ENCODE measurements at places on chromosomes 6 and 20.
A peak's percentile ranks its signal among the peaks of the same experiment; 100 is the strongest.

- no peak for DNase-seq
Measured at GRCh38 chr6:145271577-145271976, 463.7 kb downstream of the EPM2A start.

DNA sequence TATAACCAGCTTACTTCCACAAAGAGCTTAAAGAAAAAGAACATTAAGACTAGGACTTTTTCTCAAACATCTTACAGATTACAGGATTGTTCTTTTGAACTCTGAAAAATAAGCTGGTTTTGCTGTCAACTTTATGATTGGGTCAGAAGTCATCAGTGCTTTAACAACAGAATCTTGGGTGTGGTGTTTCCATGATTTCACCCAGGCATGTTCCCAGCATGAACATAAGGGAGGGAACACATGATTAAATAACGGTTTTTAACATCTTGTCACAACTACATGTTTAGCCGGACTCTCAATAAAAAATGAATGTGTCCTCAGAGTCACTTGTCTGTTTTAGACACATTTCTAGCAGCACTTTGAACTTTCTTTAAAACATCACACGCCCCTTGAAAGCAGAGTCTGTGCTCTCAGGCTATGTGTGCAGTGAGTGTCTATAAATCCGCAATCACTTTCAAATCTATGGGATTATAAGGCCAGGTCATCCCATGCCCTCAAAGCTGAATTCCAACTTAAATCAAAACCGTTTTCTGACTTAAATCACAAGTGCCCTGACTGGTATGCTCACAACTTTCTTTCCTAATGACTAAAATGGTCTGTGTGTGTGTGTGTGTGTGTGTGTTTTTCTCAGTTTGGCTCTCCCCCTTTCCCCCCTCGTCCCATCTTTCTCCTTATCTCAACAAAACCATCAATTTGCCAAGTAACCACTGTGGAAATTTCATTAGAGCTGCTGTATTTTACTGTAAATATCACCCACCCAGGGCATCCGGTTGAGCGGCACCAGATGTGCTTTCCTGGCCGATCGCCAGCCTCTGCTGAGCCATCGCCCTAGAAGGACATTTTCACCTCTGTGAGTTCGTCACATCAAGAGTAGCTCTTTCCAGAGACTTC is 216.8 kb upstream of the DTNBP1 start:
- DNase-seq: peak; percentile 56

GRCh38 chr6:159232106-159232645 is 63.0 kb downstream of the FNDC1 start:
- no peak for DNase-seq

GRCh38 chr6:150152891-150153876 is 10.3 kb downstream of the PPP1R14C start:
- no peak for DNase-seq

DNA sequence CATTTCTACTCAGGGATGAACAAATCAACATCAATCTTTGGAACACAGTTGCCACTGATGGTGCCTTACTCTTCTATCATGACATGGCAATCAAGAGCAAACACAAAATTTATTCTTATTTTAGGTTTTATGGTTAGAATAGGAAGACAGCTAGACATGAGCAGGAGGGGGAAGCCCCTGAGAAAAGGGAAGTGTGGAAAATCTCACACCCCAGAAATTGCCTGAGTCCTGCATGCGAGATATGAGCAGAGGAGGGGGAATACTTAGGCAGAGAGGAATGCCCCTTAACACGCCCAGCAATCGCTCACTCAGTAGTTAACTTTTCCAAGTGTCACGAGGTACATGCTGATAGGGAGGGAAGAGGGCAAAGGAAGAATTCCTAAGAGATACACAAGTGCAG is 79.3 kb downstream of the PLG start:
- DNase-seq: no peak

DNA sequence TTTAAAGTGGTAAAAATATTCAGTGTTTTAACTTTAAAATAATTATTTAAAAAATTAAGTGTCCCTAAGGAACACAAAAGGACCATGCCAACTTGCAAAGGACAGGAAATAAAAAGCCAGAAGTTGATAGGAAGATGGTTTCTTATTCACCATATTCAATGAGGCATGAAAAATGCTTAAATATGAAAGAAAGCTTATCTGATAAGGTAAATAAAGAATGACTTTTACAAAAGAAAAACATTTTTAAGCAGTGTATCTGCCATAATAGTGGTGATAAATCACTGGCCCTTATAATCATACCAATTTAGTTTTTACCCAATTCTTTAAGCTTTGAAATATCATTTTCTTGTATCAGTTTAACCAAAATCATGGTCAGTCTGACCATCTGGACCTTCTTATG is 33.5 kb upstream of the POPDC3 start:
- DNase-seq: no peak

DNA sequence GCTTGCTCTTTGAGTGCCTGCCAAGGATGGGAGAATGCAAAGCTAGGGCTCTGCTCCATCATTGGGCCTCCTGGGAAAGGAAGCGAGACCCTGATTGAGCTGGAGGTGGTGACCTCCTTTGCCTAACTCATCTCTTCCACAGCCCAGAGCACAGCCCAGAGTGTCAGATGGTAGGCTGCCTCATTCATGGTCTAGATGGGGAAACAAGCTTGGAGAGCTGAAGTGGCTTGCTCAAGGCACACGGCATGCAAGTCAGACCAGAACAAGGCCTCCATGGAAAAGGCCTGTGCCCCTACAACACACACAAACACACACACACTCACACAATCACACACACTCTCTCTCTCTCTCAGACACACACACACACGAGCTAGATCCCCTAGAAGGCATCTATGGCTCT is 17.5 kb downstream of the TGM3 start:
- no peak for DNase-seq

GRCh38 chr20:20571068-20571780 is 141.2 kb downstream of the RALGAPA2 start:
- no peak for DNase-seq

DNA sequence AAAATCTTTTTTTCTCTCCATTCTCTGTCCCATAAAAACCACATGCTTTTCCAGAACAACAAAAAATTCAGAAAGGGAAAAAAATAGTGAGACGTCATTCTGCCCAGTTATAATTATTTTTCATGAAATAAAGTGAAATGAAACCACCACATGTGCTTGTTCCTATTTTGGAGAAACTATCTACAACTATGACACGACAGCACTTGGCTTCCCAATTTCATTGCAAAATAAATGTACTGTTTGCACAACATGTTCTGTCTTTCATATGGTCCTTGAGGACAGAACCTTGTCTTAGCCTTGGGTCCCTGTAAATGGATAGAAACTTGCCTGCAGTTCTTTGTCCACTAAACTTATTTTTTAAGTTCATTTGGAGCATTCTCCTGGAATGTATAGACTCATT is 5.6 kb upstream of the MAN1A1 start:
- DNase-seq: no peak

DNA sequence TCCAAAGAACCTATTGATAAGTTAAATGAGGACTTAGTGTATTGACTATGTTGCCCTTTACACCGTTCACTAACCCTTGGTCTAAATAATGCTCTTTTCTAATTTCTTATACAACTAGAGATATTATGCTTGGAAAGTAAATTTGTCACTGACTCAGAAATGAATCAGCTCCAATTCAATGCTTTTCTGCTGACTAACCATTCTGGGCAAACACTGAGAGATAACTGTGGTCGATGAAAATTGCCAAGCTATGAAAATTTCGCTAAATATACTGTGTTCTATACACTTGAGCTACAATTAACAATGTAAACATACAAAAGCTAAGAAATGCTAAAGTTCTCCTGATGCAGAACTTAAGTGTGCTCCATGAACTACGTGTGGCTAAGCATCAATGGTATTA is 23.1 kb upstream of the FBXO9 start:
- no peak for DNase-seq

- DNase-seq: no peak
Measured at GRCh38 chr20:24890286-24890685, 58.8 kb upstream of the CST7 start.

GRCh38 chr20:32538526-32538939 is 46.6 kb downstream of the NOL4L start:
- DNase-seq: no peak

GRCh38 chr6:124901084-124901483 is 61.2 kb upstream of the RNF217 start:
- DNase-seq: no peak

GRCh38 chr6:143698759-143699429 is 21.1 kb downstream of the PHACTR2 start:
- DNase-seq: no peak

DNA sequence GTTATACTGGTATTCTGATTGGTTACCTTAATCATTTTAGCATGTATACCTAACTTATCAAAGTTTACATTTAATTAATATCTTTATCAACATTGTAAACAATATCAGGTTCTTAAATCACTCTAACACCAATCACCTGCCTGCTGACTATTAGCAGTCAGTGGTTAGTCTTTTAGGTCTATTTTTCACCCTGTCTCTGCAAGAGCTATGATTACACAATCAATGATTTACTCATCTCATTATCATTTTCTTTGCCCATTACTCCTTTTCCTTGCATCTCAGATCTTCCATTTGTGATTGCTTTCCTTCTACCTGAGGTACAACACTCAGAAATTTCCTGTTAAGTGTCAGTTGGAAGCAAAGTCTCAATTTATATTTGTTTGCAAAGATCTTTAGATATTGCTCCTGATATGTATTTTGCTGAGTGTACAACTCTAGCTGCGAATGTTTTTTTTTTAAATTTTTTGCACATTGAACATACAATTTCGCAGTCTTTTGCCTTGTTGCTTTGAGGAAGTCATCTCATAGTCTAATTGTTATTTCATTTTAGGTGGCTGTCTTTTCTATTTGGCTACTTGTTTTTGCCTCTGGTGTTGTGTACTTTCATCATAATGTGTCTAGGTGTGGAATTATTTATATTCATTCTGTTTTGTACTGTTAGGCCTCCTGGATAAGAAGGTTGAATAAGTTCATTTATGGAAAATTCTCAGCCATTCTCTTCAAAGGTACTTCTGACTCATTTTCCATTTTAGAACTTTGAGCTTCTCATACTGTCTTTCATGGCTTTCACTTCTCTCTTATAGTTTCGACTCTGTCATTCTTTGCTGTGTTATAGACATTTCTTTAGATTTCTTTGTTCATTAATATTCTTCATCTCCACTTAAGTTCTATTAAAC is 104.9 kb upstream of the CEP162 start:
- no peak for DNase-seq

GRCh38 chr6:155155787-155156447 is 107.9 kb upstream of the CLDN20 start:
- DNase-seq: no peak

GRCh38 chr6:156885562-156885961 is 108.4 kb downstream of the ARID1B start:
- no peak for DNase-seq

- DNase-seq: no peak
Measured at GRCh38 chr20:4563534-4563933, 158.2 kb upstream of the PRND start.

GRCh38 chr6:71727632-71728294 is 158.6 kb upstream of the RIMS1 start:
- DNase-seq: no peak

GRCh38 chr6:142300758-142301650 is 803 bp upstream of the ADGRG6 start:
- DNase-seq: no peak

DNA sequence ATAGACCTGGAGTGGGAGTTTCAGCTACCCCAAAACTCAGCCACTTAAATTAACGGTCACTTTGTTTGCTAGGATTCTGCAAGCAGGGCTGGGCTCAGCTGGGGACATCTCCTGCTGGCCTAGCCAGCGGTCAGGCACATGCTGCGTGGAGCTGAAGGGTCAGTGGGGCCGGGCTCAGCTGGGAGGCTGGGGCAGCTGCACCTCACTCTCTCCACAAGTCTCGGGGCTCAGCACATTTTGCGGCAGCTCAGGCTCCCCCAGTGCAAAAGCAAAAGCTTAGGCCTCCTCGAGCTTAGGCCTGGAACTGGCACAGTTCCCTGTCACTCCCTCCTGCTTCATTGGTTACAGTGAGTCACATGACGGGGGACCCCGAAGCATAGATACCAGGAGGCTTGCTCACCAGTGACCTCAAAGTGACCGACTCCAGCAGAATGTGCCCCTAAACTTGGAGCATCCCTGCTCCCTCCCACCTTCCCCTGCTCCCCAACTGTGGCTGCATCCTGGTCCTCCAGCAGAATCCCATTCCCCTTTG is 80.6 kb upstream of the CST7 start:
- DNase-seq: no peak

DNA sequence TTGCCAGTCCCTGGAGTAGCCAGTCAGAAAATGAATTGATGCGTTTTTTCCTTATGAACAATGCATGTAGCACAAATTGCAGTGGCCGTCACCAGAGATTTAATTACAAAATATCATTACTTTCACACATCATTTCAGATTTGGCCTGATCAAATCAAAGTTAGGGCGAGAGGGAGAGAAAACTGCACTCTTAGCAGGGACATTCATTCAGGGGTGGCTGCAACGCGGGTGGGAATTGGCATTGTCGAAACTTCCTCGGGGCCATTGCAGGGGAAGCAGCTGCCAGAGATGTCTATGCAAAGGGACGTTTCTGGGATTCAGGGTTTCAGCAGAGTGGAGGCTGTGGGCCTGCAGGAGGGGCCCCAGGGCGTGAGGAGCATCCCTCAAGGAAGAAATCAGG is 76.5 kb upstream of the TOP1 start:
- DNase-seq: no peak

DNA sequence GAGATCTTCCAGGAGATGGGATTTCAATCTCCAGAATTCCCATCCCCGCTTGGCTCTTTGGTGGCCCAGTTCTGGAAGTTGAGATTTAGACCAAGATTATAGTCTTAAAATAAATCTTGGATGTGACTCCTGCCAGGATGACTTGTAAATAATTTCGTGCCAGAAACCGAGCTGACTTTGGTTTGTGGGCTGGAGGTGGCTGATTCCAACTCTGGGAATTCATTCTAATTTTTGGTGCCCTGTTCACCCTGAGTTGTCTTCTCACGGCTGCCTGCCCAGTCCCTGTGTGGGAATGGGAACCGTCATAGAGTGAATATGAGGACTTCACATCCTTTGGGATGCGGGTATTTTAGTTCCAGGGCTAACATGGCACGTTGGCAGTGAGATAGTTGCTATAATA is 64.8 kb downstream of the JARID2 start:
- no peak for DNase-seq

GRCh38 chr6:12101653-12102312 is 89.7 kb downstream of the HIVEP1 start:
- no peak for DNase-seq
